ENCODE measurements at places on chromosomes 6 and 20.

DNA sequence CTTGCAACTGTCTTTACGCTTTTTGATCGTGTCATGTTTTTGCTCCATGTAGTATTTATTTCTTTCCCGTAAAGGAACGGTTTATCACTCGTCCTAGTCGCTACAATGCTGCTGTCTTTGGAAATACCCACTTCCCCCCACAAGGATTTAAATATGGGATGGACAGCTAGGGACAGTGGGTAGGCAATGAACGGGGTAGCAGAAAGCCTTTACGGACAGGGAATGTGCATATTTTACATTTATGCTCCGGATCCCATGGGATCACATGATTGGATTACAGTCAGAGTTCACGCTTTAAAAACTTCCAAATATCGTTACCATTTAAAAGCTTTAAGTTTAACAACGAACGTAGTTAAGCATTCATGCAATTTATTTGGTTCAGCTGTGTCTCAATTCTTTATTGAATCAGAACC lies 1.2 kb downstream of the HIVEP1 start:
- DNase-seq: peak; percentile 19

- no peak for DNase-seq
These were observed 183.3 kb downstream of the EDN1 start for GRCh38 chr6:12473494-12473893.

- DNase-seq: no peak
These were observed 20.2 kb downstream of the HLA-DPA1 start for GRCh38 chr6:33053230-33053629.

DNA sequence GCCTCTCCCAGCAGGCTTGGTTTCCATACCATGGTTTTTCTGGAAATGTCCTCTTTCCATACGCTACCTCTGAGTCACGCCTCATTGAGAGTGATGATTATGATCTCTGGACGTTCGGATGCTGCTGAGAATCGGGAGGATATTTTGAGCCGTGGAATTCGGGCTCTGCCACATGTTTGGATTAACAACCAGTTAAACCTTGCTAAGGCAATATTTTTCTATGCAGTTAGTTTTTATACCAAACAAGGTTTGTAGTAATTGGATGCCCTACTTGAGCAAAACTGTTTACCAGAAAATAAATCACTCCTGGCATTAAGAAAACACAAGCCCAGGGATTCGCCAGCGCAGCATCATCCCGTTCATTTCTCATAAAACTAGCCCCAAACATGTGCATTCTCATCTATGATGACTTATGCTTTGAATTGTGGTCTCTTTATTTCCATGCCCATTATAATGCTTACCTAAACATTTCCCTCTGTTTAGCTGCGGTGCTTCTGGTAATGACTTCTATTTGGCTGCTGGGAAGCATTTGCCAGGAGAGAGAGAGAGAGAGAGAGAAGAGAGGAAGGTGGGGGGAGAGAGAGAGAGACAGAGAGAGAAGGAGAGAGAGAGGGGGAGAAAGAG lies 198.9 kb downstream of the CLIC5 start:
- no peak for DNase-seq

DNA sequence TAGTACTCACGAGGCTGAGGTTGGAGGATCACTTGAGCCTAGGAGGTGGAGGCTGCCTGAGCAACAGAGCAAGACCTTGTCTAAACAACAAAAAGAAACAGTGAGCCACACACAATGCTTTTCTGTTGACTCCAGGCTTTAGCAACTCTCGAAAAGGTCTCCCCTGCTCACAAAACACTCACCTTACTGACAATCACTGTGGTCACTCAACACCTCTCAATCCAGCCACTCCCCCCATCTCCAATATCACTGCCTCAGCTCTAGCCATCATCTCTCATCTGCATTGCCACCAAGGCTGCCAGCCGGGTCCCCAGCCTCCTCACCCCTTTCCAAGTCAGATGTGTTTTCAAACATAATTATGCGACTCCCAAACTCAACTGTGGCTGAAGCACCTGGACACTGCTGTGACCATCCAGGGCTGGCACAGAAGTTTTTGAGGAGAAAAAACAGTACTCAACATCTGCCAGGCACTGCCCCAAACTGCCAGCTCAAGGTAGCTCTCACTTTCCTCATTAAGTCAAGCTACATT lies 218.0 kb upstream of the ARID1B start:
- no peak for DNase-seq

DNA sequence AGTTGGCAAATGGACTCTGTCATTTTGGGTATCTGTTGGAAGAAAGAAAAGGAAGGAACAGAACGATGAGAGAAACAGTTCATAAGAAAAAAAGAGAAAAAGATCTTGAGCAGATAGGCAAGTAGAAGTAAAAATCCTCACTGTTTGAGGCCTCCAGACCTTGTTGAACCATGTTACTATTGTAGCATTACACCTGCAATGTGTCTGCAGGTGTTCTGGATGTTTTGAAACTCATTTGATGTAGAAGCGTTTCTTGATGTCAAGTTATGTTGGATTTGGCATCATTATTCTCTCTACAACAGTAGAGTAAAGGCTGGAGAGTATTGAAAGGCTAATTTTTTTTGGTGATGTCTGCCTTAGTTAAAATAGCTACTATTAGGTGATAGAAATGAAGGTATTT lies 108.7 kb downstream of the CARMIL1 start:
- DNase-seq: no peak

DNA sequence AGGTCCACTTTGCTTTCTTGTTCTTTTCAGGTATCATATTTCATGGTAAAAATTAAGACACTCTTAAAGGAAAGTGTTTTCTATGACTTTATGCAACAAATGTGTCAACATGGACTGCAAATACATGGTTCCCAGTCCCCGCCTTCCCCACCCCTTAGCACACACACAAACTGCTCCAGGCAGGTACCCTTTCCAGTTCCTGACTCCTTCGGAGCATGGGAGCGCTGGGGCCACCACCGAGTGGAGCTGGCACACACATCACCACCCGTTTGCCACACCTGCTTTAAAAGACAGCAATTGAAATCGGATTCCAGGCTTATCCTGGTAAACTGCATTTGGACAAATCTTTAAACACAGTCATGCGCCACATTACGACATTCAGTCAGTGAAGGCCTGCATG lies 22.2 kb downstream of the RNASET2 start:
- DNase-seq: no peak

DNA sequence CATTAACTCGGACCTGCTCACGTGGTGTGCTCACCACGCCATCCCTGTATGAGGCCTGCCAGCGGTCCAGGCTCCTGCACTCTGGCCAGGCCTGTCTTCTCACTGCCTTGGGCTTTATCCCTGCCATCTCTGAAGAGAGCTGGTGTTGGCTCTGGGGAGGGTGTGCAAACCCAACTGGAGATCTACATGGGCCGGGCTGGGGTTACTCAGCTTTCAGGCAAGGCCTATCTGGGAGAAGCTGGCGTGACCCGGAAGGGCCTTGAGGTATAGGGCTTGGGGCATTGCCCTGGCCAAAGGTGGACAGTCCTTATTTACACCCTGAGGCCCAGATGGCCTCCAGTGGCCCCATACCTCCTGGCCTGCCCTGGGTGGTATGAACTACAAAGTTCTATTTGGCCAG lies 5.0 kb downstream of the SLC29A1 start:
- no peak for DNase-seq

- no peak for DNase-seq
These were observed at the start of gene PLTP for GRCh38 chr20:45911486-45912343. Gene PLTP (minus strand): TSS chr20:45912155. CDS start chr20:45911452, 703 bp downstream.

DNA sequence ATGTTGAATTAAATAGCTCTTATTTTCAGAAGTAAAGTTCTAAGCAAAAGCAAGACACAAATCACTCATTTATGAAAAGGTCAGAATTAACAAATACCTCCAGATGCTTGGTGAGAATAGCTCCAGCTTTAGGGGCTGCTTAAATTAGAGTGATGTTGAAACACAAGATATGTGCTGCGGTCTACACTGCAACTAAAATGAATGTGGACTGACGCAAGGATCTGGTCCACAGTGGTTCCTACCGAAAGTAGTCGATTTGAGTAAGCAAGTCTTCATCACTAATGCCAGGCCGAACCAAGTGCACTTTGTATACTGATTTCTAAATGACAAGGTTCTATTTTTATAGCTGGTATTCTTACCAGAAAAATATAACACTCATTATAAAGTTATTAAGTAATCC lies 96.3 kb downstream of the PRDM1 start:
- no peak for DNase-seq

- DNase-seq: no peak
These were observed 235.1 kb upstream of the UFL1 start for GRCh38 chr6:96286503-96286902.

- no peak for DNase-seq
These were observed 370.9 kb downstream of the COL12A1 start for GRCh38 chr6:74834967-74835366.

DNA sequence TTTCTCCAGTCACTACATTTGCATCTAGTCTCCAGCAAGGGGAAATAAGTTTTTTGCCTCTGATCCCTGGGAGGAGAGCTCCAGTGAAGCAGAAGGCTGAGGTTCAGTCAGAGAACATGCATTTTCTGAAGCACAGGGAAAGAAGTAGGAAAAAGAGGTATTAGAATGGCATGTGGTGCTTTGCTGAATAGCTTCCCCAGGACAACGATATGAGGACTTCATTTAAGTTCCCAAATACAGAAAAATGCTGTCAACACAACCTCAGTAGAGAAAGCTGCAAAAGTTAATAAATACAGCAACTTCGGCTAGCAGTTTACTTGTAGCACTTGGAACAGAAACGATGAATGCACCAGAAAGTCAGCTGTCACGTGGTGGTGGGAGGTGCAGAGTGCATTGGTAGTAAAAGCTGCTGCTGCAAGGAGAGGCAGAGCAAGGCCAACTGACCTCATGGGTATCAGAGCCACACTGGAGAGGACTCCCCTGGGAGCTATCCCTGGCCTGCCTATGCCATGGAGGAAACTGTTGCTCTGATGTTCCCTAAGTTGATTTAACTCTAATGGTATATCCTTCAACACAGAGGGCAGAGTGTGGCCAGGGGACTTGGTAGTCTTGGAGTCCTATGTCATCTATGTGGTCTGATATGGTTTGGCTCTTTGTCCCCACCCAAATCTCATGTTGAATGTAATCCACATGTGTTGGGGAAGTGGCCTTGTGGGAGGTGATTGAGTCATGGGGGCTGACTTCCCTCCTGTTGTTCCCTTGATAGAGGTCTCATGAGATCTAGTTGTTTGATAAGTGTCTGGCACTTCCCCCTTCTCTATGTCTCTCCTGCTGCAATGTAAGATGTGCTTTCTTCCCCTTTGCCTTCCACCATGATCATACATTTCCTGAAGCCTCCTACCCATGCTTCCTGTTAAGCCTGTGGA lies 85.9 kb downstream of the ADTRP start:
- peak; percentile 42 for DNase-seq

- DNase-seq: no peak
These were observed 420 bp upstream of the BTN2A1 start for GRCh38 chr6:26457264-26457805.

DNA sequence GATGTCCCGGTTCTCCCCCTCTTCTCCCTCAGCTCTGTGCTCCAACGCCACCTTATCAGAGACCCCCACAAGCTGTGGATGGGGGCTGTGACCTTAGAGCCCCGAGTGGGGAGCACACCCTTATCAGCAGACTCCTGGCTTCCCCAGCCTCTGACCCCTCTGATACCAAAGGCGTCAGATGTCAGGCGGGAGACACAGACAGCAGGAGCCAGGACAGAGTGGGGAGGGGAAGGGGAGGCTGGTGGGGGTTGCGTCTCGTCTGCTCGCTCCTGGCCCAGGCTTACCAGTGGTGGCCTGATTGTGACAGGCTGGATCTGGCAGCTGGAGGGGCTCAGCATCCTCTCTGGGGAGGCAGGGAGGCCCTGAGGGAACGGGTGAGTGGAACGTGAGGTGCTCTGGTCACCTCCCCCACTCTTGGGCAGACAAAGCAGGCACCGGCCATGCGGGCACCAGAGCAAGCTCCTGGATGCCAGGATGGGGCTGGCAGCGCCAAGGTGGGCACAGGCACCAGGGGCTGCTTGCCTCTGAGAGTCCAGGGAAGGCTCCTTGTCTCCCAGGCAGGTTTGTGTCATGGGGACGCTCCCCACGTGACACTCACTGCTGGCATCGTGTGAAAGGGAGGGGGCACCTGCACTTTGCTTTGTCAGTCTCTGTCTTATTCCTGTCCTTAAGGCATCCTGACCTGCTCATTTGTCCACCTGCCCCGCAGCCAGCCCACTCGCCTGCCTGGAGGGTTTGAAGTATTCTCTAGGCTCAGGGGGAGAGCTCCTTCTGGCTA lies 27.8 kb upstream of the GATA5 start:
- DNase-seq: no peak

GRCh38 chr20:59940956-59941294 lies 736 bp downstream of the FAM217B start:
- DNase-seq: no peak

DNA sequence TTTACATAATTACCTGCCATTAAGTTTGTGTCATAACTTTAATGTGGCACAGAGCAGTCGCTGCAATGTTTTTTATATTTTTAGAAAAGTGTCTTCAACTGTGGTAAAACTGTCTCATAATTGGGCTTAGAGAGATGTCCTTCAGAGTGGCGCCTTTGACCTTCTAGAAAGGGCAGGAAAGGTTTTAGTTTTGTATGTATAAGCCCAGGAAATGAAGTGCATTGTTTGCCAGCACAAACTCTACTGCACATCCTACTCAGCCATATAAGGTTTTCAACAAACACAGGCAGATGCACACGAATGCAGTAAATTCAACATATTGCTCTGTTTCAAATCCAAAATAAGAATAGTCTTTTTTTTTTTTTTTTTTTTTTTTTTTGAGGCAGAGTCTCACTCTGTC lies 201.4 kb downstream of the ALDH8A1 start:
- DNase-seq: no peak

DNA sequence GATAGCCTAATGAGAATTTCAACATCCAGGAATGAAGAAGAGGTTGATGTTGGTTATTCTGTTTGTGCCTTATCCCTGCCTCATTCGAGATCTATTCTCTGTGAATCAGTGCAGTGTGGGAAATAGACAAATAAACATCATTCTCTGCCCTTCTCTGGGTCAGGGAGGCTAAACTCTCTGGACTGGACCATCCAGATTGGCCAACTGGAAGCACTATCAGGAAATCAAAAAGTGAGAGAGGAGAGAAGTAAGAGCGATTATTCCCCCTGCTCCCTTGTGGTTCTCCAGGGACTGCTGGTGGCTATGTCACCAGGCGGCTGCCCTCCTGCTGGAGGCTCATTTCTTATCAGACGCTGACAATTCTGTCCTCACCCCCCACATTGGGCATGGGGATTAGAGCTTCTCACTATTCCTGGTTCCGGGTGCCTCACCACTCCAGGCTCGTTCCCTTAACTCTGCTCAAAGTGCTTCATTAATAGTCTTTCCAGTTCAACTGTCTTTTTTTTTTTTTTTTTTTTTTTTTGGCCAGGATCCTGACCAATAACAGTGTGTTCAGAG lies 201.7 kb upstream of the RREB1 start:
- DNase-seq: no peak

GRCh38 chr6:32983964-32984621 lies 15.7 kb downstream of the BRD2 start:
- DNase-seq: no peak

All from AML-193 (cell line).